CD14-positive monocyte (primary cell): ENCODE measurements at places on chromosomes 16 and 17. TPM values are rescaled to one million over a fixed set of nuclear protein-coding genes. Genes with fewer than 3 reads are reported as not detected.

GRCh38 chr16:64910356-64910755, 211.5 kb downstream of the CDH11 start:
- no peak for DNase-seq

ANKS3 gene
- polyA plus RNA-seq = 13.7 and 13.9 TPM in 2 replicates

- DNase-seq = no peak
Observed at GRCh38 chr16:10349851-10350250, 36.0 kb upstream of the ATF7IP2 start.

- DNase-seq = no peak
Observed at GRCh38 chr16:63331111-63331510, 1294.9 kb upstream of the CDH8 start.

- DNase-seq = no peak
Observed at GRCh38 chr16:371515-372301, 1.4 kb upstream of the MRPL28 start.

SLC35G6 gene
- polyA plus RNA-seq = not detected in 2 replicates

DNA sequence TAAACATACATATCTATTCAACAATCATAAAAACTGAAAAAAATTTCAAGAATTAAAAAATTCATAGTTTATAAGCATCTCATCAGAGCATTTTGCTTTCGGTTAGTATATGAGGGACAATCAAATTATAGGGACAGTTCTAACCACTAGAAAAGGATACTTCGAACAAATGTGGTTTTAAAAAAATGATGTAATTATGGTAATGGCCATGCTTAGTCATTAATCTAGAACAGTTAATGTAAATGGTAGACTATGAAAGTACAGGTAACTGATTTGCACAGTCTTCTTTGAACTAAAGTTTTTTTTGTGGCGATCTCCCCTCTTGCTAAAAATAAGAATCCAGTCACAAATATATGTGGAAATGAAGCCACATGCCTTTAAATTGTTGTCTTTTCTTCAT, 63.5 kb upstream of the PHOSPHO1 start:
- no peak for DNase-seq

DNA sequence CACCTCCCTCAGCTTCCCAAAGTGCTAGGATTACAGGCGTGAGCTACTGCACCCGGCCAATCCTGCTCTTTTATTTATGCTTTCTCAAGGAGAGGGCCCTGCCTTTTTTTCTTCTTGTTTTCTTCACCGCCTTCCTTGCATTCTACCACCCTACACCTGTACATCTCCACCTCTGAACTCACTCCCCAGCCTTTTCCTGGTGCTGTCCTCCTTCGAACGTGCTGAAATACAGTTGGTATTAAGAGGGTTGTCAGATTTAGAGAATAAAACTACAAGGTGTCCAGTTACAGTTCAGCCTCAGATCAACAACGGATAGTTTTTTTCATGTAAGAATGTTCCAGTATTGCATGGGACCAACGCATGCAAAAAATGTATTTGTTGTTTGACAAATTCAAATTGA, 1.7 kb downstream of the PIRT start:
- DNase-seq = no peak

SOX9 gene
- polyA plus RNA-seq = not detected

DNA sequence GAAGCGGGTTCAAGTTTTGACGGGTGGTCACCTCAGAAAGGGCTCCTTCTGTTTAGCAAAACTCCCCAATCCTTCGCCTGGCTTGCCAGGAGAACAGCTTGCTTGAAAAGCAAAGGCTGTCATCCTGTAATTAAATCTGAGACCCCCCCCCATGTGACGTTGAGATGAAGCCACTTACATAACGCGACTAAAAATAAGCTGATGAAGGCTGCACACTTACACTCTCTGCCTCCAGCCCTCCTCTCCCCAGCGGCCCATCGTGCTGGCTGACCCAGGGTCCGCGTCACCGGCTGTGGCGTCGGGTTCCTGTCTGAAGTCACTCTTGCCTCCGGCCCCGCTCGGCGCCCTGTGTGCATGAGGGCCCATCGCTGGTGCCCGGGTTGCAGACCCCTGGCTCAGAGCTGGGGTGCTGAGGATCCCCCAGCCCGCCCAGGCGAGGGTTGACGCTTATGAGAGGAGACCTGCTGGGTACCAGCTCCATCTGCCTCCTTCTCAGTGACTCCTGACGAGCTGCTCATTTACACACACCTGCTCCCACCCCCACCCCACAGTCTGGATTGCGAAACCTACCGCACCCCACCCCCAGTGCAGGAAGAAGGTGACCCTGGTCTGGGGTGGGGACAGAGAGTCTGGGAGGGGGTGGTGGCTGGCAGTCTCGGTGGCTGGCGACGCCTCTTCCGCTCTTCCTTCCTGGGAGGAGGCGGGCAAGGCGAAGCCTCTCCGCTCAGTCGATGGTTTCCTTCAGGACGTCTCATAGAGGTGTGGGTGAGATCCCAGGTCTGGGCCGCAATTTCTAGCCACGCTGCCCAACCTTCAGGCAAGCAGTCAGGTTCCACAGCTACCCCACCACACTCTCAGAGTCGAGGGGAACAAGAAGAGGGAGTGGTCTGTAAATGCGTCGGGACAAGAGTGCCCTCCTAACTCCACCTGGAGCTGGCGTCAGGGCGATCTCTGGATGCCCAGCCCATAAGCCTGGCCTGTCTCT, 3.1 kb upstream of the BAIAP2 start:
- DNase-seq = no peak

DNA sequence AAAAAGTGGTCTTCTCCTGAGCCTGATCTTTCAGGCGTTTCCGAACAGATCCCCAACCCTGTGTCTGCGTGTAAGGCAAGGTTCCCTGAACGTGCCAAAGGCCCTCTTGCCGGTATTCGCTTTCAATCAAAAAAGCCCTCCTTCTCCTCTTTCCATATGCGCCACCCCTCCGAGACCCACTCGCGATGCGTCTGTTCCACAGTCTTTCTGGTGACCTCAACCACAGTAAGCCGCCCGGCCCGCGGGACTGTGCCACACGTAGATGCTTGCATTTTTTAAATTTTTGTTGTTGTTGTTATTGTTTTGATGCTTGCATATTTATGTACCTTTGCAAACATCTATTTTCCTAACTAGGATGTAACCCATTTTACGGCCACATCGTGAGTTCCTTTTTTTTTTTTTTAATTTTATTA, 607 bp upstream of the PRPSAP1 start:
- no peak for DNase-seq

PRR11 gene
- polyA plus RNA-seq = 3.9 and 4.0 TPM in 2 replicates

CA10 gene
- polyA plus RNA-seq = not detected

GRCh38 chr17:2151358-2152033, 96.6 kb downstream of the HIC1 start:
- DNase-seq = no peak

GRCh38 chr16:86448306-86448890, 61.9 kb upstream of the FOXF1 start:
- no peak for DNase-seq

GRCh38 chr17:34368946-34369500, 6.0 kb upstream of the CCL1 start:
- DNase-seq = peak; percentile 53

GRCh38 chr16:50836121-50836621, 94.3 kb downstream of the CYLD start:
- no peak for DNase-seq
